RKO (cell line): ENCODE measurements at places on chromosomes 7 and 10.

DNA sequence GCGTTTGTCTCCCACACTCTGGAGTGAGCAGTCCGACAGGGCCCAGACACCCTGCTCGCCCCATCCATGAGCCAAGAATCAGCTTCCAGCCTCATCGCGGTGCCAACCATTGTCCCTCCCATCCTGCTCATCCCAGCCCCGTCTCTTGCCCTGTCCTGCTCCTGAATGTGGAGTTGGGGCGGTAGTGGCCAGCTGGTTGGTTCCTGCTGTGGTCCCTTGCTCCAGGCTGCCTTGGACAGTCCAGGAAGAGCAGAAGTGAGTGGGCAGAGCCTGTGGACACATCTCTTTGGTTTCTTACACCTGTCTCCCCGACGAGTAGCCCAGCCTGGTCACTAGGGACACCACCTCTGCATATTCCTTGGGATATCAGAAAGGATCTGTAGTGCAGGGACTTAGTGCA lies 63.9 kb downstream of the CDH23 start:
- DNase-seq = no peak

GRCh38 chr7:36925691-36926090 lies 201.4 kb upstream of the AOAH start:
- DNase-seq = no peak

DNA sequence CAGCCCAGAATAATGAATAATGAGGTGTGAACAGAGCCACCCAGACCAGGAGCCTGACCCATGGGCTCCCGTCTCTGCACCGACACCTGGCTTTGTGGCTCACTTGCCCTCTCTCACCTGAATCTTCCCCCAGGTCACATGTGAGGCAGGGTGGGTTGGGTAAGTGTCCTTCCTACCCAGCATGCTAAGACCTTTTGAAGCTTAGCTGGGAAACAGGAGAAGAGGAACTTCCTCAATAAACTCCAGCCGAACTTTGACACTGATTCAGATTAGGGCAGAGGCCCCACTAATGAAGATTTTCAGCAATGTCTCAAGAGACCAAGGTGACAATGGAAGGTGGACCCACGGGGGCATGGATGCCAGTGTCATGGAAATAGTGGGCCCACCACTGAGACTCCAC lies 46.6 kb upstream of the AQP1 start:
- DNase-seq = no peak

- no peak for DNase-seq
Observed at GRCh38 chr7:105444342-105444987, 55.7 kb upstream of the SRPK2 start.

DNA sequence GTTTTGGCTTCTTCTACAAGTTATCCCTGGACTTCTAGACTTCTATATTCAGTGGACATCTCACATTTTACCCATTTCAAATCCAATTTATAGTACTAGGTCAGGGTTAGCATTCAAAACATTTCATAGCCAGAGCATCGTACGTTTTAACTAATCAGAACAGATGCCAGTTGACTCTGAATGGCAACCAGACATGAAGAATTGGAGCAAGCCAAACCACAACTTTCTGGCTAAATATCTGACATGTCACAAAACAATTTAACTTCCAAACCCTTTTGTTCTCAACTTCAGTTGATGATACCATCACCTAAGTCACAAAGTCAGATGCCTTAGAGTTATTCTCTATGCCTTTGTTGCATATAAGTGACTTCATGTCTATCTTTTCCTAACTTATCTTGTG lies 1105.7 kb downstream of the XPNPEP1 start:
- DNase-seq = no peak

- no peak for DNase-seq
Observed at GRCh38 chr7:5207131-5207530, 17.1 kb downstream of the WIPI2 start.

GRCh38 chr7:23020742-23021401 lies 6.9 kb upstream of the HYCC1 start:
- DNase-seq = peak; percentile 69

DNA sequence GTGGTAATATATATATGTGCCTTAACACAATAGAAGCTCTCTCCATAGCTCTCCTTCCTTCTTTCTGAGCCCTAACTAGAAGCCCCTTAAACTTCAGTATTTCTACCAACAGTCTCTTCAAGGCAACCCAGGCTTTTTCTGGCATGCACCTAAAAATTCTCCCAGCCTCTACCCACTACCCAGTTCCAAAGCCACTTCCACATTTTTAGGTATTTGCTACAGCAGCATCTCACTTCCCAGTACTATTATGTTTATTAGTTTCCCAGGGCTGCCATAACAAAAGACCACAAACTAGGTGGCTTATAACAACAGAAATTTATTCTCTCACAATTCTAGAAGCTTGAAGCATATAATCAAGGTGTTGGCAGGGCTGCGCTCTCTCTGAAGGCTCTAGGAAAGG lies 15.7 kb upstream of the TNKS2 start:
- DNase-seq = no peak

DNA sequence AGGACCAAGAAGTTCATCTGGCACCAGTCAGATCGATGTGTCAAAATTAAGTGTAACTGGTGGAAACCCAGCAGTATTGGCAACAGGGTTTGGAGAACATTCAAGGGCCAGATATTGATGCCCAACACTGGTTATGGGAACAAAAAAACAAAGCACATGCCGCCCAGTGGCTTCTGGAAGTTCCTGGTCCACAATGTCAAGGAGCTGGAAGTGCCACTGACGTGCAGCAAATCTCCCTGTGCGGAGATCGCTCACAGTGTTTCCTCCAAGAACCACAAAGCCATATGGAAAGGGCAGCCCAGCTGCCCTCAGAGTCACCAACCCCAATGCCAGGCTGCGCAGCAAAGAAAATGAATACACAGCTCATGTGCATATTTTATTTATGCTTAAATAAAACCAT lies 10.1 kb upstream of the C7orf33 start:
- DNase-seq = no peak

DNA sequence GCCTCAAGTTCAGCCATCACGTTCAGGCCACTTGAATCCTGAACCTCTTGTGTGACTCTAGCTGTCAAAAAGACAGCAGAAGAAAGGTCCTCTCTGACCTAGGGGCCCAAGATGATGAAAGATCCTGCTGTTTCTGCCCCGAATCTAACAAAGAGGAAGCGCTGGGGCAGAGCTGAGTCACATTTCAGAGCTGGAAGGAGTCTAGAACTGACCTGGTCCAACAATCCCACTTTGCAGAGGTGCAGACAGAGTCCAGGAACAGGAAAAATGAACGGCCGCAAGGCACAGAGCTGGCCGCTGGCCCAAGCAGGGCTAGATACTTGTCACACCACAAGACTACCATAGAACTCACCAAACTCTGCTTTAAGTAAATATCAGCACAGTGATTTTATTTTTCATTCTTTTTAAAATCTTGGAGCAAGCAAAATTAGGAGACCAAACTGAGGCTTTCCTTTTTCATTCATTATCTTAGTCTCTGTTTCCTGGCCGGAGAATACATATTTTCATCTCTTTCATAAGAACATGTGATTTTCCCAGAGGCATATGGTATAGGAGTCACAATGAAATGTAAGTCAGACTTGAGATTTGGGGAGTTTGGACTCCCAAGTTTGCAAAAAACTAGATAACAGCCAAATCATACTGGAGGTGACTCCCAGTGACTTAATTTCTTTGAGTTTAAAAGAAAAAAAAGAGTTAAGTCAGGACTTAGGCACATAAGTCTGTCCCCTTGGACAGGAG lies 52.8 kb downstream of the CHST15 start:
- DNase-seq = no peak

- no peak for DNase-seq
Observed at GRCh38 chr10:70843776-70844489, 28.2 kb downstream of the SGPL1 start.

GRCh38 chr7:80334196-80334595 lies 177.7 kb downstream of the GNAT3 start:
- DNase-seq = no peak

DNA sequence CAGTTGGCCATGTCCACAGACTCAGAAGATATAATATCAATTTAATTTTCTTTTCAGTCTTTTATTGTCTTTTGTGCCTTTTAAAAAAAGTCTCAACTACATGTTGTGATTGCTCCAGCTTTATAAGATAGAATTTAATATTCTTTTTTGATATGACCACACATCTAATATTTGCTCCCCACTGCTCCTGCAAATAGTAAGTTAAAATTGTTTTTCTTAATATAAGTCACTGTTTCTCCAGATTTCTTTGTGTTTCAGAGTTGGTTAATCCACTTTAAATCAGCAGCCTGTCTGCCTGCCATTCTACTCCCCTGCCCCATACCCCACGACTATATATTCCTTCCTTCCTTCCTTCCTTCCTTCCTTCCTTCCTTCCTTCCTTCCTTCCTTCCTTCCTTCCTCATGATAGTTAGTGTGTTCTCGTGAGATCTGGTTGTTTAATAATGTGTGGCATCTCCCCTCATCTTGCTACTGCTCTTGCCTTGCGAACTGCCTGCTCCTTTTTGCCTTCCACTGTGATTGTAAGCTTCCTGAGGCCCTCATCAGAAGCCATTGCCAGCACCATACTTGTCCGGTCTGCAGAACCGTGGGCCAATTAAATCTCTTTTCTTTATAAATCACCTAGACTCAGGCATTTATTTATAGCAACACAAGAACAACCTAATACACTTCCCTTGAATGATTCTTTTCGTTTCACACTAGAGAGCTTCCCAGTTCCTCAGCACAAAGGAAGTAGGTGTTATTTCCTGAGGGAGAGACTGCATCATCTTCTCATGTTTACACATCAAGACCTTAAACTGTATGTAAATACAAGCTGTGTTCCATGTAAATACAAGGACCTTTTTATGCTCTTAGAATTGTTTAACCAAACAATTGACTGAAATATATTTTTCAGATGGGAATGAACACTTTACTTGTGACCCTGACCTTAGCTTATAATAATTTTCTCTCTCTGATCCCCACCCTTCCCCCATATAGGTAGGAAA lies 24.5 kb downstream of the TAS2R16 start:
- no peak for DNase-seq

- DNase-seq = peak; percentile 33
Observed at GRCh38 chr10:79487296-79488194, 24.8 kb upstream of the EIF5AL1 start.

- DNase-seq = no peak
Observed at GRCh38 chr10:90417476-90418210, 440.2 kb downstream of the HTR7 start.

- peak; percentile 33 for DNase-seq
Observed at GRCh38 chr10:35572583-35572982, 32.6 kb upstream of the GJD4 start.

DNA sequence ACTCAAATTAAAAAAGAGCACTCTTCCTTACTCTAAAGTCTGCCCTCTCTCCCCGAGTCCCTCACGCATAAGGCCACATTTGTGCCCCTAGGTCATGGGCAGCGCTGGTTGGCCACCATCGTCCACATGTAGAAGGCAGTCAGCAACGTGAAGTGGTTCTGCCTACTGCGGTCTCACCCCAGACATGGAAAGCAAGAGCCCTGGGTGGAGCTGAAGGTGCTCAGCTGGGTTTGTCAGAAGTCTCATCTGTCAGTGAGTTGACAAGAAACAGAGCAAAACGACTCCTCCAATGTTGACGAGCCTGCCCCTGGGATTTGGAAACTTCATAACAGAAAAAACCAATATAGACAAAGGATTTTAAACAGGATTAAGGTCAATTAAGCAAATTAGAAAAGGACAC lies 192.3 kb upstream of the PRSS58 start:
- DNase-seq = no peak

DNA sequence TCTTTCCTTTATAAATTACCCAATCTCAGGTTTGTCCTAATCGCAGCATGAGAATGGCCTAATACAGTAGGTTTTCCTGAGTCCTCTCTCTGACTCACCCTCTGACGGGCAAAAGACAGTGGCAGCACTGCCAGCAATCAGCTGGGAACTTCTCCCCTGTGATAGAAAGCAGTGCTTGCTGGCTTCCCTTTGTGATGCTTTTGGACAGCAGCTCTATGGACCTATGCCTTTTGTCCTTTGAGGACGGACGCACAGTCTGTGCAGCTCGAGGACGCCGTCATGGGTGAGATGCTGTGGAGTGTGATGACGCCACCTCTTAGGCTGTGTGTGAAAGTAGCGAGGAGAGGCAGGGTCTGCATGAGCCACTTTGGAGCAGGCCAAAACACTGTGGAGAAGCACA lies 68.8 kb downstream of the KIAA1217 start:
- peak; percentile 21 for DNase-seq

DNA sequence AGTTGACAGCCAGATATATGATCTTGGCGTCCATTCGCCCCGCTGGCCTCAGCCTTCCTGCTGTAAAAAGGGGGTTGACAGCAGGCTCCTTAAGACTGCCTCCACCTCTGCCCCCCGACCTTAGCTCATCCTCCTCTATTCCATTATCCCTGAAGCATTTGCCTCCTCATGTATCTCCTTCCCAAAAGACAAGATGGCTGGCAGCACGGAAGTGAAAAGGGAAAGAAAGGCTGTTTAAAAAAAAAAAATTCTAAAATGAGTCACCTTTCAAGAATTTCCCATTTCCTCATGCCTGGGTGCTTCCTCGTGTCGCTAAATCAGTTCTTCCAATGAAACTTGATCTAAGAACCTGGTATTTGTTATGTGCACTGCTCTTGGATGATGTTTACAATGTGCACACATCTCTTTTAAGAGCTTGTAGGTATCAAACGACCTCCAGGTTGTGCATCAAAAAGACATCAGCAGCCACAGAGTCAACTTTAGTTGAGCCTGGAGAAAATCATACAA lies 1.7 kb downstream of the SCRN1 start:
- peak; percentile 51 for DNase-seq

GRCh38 chr10:127983344-127984100 lies 76.6 kb downstream of the PTPRE start:
- no peak for DNase-seq

DNA sequence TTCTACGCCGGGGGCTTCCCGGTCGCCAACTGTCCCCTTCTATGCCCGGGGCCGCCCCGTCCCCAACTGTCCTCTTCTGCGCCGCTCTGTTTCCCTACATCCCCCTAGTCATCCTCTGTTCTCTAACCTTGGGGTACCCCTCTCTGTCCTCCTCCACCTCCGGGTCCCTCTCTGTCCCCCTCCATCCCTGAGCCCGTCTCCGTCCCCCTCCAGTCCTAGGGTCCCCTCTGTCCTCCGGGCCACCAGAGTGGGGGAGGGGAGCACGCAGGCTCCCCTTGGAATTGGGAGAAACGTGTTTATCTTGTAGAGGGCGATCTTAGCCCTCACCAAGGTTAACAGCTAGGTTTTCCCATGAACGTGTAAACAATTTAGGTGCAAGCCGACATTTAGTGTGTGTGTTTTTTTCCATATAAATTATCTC lies 852 bp upstream of the KLF6 start:
- DNase-seq = peak; percentile 52

- no peak for DNase-seq
Observed at GRCh38 chr7:58316-58715, 134.1 kb upstream of the FAM20C start.

GRCh38 chr10:126294451-126294850 lies 93.8 kb downstream of the ADAM12 start:
- no peak for DNase-seq

DNA sequence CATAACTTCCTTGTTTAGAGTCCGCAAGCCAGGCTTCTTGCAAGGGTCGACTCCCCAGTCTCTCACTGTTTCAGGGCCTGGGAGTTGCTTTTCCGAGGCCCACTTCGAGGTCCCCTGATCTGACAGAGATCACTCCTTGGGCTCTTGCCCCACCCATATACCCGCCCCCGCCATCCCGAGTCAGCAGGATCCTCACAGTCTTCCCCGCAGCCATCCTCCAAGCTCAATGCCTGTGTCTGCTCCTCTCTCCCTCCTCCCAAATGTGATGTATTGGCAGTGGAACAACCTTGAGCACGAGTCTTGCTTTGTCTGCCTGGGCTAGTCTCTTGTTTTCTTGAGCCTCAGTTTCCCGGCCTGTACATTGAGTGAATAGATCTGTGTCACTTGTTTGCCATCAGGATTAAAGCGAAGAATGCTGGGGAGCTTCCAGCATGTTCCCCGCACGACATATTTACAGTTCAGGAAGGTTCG lies 2.4 kb upstream of the HMX2 start:
- no peak for DNase-seq

- no peak for DNase-seq
Observed at GRCh38 chr7:46554688-46555422, 633.8 kb upstream of the IGFBP3 start.
